ENCODE measurements at places on chromosomes 5 and 9.

GRCh38 chr5:144731786-144732185, 561.1 kb downstream of the KCTD16 start:
- no peak for DNase-seq

- DNase-seq = no peak
Measured at GRCh38 chr5:146081556-146081955, 23.8 kb downstream of the PLAC8L1 start.

- DNase-seq = no peak
Measured at GRCh38 chr9:18632632-18633403, 158.9 kb downstream of the ADAMTSL1 start.

- no peak for DNase-seq
Measured at GRCh38 chr9:94031380-94031779, 52.9 kb upstream of the PTPDC1 start.

GRCh38 chr5:148746826-148747535, 79.4 kb upstream of the ADRB2 start:
- DNase-seq = no peak

- no peak for DNase-seq
Measured at GRCh38 chr5:111929261-111929660, 172.3 kb upstream of the NREP start.

DNA sequence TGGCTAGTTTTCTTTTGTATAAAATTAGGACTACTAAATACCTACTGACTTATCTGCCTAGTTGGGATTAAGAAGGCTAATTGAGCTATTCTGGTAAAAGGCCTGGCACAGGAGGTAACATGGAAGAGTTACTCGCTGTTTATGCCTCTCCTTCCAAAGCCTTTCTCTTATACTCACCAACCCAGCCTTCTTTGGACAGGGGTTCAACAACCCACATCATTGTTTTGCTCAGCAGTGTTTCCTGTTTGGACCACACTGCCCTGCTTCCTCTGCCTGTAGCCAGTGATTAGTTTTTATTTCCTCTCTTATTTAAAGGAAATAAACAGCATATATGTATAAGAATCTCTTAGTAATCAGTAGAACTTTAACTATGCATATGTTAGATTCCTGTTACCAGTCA, 85.1 kb upstream of the TLX3 start:
- no peak for DNase-seq

DNA sequence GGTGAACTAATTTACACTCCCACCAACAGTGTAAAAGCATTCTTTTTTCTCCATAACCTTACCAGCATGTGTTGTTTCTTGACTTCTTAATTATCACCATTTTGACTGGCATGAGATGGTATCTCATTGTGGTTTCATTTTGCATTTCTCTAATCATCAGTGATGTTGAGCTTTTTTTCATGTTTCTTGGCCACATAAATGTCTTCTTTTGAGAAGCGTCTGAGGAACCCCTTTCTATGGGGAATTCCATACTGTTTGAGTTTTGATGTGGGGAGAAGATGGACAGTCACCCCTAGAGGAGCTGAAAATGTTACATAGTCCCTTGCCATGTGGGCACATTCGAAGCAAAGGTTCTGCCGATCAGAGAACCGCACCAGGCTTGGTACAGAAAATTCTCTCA, 207.0 kb upstream of the SLC30A5 start:
- no peak for DNase-seq

DNA sequence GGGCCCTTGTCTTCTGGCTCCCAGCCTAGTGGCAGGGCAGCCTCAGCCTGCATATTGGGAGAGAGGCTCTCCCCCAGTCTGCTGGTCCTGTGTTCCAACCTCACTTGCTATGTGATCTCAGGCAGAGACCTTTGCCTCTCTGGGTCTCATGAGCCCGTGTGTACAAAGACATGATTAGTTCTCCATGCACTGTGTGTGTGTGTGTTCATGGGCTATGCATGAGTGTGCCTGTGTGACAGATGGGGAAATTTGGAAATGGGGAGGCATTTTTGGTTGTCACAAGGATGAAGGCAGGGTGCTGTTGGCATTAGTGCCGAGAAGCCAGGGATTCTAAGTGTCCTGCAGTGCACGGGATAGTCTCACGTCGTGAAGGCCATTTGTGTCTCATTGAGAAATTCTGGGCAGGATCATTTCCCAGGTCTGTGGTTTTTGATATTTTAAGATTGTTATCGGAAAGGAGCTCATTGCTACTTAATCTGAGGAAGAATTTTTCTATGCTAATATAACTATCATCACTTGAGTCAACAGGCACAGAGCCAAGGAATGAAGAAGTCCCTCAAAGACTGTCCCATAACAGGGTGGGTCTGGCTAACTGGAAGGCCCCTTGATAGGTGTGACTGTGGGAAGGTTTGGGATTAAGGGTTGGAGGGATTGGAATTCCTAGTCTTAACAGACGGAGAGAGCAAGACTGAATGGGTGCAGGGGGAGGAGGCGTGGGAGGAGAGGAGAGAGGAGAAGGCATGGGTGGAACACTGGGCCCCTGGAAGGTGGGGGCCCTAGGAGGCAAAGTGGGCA, 168.5 kb downstream of the RGS3 start:
- no peak for DNase-seq

DNA sequence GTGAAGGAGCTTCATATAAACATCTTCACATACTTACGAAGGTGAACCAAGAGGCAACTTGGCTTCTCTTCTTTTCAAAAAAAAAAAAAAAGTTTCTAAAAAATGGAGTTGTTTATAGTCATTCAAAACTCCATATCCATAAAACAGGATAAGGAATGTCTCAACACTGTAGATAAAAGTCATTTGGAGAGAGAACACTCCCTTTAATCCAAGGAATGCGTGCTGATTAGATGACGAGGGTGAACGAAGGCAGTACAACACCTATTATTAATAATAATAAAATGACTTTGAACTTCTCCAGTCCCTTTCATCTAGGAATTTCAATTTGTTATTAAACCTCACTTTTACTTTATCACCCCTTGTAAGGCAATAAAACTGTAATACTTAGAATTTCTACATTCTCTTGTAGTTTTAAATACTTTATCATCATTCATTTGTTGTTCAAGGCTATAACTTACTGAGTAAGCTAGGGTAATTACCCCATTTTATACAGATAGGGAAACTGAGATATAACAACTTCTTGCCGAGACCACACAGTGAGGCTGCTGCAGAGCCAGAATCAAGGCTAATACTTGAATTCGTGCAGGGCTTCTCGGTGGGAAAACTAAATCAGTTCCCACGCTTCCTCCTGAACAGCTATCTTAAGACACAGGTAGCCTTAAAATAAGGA, 377.1 kb downstream of the EFNA5 start:
- no peak for DNase-seq

- DNase-seq = no peak
Measured at GRCh38 chr9:5851445-5851844, 18.5 kb upstream of the ERMP1 start.

- no peak for DNase-seq
Measured at GRCh38 chr5:134576386-134577021, 51.0 kb downstream of the JADE2 start.

DNA sequence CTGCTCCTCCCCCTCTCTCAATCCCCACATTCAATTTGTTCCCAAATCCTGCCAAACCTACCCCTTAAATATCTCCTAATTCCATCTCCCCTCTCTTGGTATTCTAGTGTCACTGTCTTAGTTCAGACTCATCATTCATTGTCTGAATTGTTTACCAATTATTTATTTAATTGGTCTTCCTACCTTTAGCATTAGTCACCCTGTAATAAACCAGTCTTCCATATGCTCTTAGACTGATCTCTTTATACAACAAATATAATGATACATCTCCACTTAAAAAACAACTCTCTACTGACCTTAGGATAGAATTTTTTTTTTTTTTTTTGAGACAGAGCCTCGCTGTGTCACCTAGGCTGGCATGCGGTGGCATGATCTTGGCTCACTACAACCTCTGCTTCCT, 51.4 kb downstream of the RFK start:
- no peak for DNase-seq

DNA sequence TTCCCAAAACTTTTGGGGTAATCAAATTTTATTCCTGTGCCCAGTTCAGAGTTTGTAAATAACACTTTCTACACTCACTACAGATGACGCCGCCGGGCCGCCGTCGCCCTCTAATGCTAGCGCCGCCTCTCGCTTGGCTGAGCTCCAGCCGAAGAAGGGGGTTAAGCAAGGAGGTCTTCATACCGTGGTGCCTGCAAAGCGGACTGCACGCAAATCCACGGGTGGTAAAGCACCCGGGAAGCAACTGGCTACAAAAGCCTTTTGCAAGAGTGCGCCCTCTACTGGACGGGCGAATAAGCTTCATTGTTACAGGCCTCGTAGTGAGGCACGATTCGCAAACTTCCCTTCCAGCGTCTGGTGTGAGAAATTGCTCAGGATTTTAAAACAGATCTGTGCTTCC, 280.4 kb downstream of the MEF2C start:
- DNase-seq = no peak

GRCh38 chr5:150024346-150024984, 23.9 kb downstream of the HMGXB3 start:
- no peak for DNase-seq
